ENCODE measurements at places on chromosomes 13 and 19.

- DNase-seq, result no peak
Observed at GRCh38 chr19:7978179-7978825, 27.1 kb downstream of the ELAVL1 start.

- DNase-seq, result no peak
Observed at GRCh38 chr19:20787786-20788185, 11.7 kb downstream of the ZNF66 start.

DNA sequence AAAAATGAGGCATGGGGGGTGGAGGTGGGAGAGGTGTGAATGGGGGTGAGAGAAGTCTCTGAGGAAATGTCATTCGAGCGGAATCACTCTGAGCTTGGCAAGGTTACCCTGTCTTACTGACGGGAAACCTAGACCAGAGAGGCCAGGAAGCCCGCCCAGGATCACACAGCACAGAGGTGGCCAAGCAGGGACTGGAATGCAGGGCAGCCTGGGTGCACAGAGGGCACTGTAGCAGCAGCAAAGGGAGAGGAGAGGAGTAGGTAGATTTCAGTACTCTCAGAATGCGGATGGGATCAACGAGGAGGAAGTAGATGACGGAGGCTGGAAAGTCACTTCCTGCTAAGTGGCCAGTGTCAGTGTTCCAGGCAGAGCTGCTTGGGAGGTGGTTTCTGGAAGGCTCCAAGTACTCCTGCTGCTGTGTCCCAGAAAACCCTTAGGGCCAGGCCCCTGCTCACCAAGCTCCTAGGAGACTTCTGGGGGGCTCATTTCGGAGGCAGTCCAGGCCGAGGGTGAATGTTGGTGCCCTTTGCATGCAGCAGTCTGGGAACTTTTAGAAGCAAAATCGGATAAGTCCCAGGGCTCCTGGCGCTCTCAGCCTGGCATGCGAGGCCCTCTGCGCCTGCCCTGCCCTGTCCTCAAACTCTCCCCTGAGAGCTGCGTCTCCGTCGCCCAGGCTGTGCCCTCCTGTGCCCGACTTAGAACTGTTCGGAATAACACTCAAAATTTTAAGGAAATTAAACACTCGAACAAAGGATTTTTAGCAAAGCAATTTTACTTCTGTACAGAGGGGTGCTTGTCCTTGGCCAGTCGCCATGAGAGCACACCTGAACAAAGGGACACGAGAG, 33.5 kb downstream of the DNM2 start:
- DNase-seq, result no peak

GRCh38 chr13:70218618-70219017, 110.4 kb upstream of the KLHL1 start:
- no peak for DNase-seq

DNA sequence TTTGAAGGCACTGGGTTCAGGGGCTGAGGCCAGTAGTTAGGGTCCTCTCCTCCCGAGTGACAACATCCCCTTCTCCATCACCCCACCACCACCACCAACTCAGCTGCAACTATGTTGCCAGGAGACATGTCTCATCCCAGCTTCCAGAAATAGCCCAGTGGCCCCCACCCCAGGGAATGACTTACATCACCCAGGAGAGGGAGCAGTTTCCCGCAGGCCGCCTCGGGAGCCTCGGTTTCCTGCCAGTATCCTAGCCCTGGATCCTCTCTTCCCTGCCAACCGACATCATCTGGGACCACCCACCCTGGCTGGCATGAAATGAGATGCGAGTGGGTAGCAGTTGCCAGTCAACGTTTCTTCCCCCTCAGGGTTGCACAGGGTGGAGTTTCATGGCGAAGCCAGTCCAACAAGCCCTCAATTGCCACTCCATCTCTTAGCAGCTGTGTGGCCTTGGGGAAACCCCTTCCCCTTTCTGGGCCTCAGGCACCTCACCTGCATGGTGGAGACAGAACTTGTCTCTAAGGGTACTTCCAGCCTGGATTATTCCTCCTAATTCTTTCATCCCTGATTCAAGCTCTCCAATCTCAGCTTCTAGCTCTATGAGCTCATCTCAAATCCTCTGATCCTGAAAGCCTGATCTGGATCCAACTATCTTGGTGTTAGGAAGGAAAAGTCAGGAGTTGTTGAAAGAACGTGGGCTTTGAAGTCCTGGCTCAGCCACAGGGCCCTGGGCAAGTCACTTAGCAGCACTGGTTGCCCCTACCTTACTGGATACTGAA, 3.9 kb upstream of the GSK3A start:
- DNase-seq, result no peak

Data from germinal center (tissue), 1 donor.